T-helper 9 cell (primary cell): ENCODE measurements at places on chromosomes 7 and 10.

- DNase-seq: no peak
These were observed 259.2 kb downstream of the TNS3 start for GRCh38 chr7:47322731-47323130.

DNA sequence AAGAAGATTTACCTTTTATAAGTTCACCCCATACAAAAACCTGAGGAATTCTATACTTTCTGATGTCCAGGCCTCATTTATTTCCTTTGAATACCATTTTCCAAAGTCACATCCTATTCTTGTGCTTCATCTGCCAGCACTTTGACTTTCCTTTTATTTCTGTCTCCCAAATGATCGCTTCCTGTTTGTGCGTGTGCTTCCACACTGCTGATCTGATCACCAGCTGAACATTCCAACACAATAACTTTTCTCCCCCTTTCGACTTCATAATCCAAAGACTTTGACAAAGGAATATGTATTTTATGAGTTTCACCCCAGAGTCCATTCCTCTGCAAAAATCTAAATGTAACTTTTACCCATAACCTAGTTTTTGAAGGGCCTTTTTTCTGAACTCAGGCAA is 3.1 kb downstream of the ELAPOR2 start:
- DNase-seq: no peak

- no peak for DNase-seq
These were observed 45.2 kb downstream of the GRK5 start for GRCh38 chr10:119252470-119253151.

DNA sequence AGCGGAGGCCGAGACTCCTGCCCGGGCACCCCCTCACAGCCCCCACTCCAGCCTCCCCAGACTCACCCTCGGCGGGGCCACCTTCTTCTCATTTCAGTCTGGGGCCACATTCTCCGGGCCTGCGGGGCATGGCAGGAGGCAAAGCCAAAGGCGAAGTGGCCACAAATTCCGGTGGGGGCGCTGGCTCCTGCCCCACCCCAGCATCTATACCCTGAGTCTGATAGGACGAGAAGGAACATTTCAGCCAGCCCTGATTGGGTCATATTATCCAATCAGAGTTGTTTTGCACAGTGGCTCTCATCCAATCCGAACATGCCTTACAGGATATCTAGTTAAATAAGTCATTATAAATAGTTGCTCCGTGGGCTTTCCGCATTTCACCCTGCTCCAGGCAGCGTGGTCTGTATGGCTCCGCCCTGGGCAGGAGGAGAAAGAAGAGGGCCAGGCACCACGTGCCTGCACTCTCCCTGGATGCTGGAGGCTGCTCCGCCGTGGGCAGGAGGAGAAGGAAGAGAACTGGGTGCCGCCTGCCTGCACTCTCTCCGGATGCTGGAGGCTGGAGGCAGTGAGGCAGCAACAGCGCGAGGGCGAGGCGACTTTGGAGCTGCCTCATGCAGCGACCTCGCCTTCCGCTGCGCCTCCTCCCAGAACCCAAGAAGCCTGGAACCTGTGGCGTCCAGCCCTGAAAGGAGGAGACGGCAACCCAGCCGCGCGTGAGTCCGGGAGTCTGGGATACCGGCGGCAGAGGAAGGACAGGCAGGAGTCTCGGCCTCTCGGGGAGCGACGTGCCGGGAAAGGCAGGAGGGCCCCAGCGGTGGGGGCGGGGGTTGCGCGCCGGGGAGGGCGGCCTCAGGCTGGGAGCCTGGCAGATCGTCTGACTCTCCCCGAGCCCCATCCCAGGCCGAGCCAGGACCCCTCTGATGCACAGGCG is 162.9 kb downstream of the ZNF33B start:
- DNase-seq: no peak

- DNase-seq: no peak
These were observed 439.5 kb upstream of the NFE2L3 start for GRCh38 chr7:25712500-25712899.

GRCh38 chr7:1291845-1292765 is 59.4 kb downstream of the UNCX start:
- no peak for DNase-seq

GRCh38 chr10:103592186-103593021 is 98.9 kb downstream of the NEURL1 start:
- no peak for DNase-seq

GRCh38 chr10:3494131-3494837 is 290.7 kb downstream of the KLF6 start:
- DNase-seq: no peak

- DNase-seq: no peak
These were observed 5.8 kb downstream of the GSDME start for GRCh38 chr7:24751484-24751883.

DNA sequence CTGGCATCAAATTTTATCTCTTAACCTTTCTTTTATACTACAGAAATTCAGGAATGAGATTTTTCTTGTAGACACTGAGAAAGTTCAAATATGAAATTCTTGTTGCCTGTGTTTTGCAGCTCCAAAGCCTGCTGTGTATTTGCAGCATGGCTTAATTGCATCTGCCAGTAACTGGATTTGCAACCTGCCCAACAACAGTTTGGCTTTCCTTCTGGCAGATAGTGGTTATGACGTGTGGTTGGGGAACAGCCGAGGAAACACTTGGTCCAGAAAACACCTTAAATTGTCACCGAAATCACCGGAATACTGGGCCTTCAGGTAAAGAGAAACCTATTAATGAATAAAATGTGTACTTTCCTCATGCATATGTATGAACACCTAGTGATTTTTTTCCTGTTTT is 24.8 kb downstream of the LIPK start:
- no peak for DNase-seq

DNA sequence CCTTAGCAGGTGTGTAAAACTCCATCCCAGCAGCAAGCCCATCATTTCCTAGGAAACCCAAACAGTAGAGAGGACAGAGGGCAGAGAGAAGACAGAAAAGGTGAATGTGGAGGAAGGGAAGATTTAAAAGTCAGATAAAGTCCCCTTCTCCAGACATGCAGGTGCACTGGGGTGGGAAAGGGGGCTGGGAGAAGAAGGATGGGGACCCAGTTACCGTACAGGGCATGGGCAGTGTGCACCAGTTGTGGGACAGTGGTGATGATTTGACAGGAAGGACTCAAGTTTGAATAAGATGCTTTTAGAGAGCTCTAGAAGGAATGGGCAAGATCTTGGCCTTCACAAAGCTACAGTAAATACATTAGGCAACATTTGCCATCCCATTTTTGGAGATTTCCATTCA is 110.7 kb upstream of the PLXNA4 start:
- DNase-seq: no peak

- no peak for DNase-seq
These were observed 187.3 kb downstream of the CXCL12 start for GRCh38 chr10:44197646-44198045.

DNA sequence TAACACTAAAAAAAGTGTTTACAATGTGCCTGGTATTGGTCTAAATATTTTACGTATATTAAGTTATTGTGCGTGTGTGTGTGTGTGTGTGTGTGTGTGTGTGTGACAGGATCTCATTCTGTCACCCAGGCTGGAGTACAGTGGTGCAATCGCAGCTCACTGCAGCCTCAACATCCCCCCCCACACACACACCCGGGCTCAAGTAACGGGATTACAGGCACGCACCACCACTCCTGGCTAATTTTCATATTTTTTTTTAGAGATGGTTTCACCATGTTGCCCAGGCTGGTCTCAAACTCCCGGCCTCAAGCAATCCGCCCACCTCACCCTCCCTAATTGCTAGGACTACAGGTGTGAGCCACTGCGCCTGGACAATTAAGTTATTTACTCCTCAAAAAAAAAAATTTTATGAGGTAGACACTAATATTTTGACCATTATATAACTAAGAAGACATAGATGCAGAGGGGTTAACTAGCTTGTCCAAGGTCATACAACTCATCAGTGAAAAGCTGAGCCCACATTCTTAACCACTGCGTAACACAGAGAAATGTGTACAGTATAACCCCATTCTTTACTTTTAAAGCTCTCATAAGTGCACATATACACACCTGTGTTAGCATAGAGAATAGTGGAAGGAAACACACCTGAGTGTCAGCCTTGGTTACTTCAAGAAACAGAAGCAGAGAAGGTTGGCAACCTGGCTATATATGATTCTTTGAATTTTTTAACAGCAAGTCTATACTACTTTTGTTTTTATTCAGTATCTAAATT is 35.0 kb downstream of the DNAJC12 start:
- DNase-seq: no peak

DNA sequence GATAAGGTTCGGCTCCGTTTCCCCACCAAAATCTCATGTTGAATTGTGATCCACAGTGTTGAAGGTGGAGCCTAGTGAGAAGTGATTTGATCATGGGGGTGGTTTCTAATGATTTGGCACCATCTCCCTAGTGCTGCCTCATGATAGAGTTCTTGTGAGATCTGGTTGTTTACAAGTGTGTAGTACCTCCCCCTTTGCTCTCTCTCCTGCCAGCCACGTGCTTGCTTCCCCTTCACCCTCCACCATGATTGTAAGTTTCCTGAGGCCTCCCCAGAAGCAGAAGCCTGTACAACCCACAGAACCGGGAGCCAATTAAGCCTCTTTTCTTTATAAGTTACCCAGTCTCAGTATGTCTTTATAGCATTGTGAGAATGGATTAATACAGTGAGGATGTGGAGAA is 12.1 kb upstream of the LRGUK start:
- no peak for DNase-seq

- DNase-seq: no peak
These were observed 194.7 kb upstream of the BMPER start for GRCh38 chr7:33710608-33711007.

DNA sequence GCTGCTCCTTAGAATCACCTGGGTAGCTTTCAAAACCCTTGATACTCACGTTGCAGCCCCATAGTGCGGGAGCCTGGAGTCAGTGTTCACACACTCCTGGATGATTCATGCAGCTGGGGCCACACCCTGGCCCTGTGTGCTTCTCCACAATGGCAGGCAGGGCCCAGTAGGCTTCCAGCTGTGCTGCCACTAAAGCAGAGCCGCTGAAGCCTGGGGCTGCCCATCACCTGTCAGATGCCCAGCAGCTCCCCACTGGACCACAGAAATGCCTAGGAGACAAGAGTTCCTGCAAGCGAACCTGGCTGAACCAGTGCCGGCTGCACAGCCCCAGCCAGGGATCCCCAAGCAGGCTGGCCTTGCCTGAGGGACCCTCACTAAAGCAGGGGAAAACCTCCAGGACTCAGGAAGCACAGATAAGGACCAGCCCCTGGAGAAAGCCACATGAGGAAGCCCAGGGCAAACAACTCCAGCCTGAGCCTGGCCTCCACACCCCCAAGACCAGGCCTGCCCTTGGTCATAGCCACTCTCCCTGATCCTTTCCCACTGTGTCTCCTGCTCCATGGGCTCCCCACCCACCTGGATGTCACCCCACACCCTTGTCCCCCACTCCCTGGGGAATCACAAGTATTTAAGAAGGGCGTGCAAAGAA is 111.9 kb downstream of the GRID1 start:
- no peak for DNase-seq

GRCh38 chr10:68310531-68310930 is 21.3 kb upstream of the HNRNPH3 start:
- no peak for DNase-seq

DNA sequence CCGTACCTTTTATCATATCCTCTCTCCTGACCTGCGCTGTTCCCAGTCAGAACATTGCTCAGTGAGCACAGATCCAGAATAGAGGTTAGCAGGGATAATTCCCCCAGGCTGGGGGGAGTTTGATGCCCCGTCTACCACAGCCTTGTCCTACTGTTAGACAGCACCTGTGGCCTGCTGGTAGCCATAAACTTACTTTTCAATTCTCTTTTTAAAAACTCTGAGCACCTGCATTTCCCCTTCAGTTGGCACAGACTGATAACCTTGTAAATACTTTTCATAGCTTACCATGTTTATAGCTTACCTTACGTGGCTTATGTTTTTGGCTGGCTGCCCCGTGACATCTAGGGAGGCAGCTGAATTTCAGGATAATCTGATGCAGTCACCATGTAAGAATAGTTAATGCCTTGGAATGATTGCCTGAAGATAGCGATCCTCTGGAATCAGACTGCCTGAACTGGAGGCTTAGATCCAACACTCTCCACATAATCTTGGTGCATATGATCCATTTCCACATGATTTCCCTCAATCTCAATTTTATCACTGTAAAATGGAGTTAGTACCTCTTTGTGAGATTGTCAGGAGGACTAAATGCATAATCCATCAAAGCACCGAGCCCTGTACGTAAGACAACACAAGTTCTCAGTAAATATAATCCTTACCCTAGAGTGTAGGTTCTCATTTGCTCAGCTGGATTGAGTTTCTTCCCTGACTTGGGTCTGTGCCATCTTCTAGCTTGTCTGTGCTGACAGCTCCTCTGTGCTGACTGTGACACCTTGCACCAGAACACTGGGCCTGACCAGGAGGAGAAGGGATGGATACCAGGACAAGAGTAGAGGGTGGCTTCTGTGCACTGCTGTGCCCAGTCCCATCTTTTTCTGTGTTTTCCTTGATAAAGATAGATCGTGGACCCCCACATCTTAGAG is 111.7 kb upstream of the GJD4 start:
- no peak for DNase-seq

- DNase-seq: no peak
These were observed 73.1 kb downstream of the CDC123 start for GRCh38 chr10:12269056-12269455.

- no peak for DNase-seq
These were observed 169.3 kb upstream of the BET1 start for GRCh38 chr7:94173436-94173835.

- no peak for DNase-seq
These were observed 44.4 kb downstream of the LRRC4 start for GRCh38 chr7:127986581-127987521.

GRCh38 chr10:127715782-127716378 is 21.1 kb upstream of the FOXI2 start:
- no peak for DNase-seq

DNA sequence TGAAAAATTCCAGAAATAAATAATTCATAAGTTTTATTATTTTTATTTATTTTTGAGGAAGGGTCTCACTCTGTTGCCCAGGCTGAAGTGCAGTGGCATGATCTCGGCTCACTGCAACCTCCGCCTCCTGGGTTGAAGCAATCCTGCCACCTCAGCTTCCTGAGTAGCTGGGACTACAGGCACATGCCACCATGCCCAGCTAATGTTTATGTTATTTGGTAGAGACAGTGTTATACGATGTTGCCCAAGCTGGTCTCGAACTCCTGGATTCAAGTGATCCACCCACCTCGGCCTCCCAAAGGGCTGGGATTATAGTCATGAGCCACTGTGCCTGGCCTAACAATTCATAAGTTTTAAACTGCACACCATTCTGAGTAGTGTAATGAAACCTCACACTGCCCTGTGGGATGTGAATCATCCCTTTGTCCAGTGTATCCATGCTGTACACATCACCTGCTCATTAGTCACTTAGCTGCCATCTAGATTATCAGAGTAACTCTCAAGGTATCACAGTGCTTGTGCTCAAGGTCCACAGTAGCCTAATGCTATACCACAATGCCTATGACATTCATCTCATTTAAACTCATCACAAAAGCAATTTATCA is 17.9 kb downstream of the RTKN2 start:
- DNase-seq: no peak
